ENCODE measurements at places on chromosomes 6 and 20.

DNA sequence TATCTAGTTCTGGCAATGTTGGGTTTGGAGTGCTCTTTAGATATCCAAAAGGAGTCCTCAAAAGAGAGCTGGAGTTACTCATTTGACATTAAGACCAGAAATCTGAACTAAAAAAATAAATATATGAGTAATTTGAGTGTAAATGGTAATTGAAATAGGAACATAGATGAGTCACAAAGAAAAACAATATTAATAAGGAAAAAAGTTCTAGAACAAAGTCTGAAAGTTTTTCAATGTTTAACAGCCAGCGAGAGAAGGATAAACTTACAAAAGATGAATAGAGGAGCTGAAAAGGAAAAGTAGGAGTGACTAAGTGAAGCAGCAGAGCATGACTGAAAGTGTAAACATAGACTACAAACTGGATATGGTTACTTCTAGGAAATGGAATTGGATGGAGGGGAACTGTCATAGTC, 46.8 kb downstream of the EPM2A start:
- no peak for DNase-seq

DNA sequence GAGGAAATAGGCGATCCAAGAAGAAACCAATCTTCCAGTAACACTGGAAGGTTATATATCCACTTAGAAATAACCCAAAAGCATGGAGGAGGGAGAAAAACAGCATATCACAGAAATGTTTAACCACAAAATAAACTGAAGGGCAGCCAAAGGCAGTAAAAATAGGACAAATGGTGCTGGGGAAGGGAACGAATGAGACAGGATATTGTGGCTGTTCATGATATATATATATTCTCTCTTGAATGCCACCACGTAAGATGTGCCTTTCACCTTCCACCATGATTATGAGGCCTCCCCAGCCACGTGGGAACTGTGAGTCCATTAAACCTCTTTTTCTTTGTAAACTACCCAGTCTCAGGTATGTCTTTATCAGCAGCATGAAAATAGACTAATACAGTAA, 162.4 kb downstream of the TBC1D32 start:
- DNase-seq = no peak

GRCh38 chr6:12826584-12826983, 110.0 kb downstream of the PHACTR1 start:
- DNase-seq = no peak

- DNase-seq = no peak
These were observed 267.0 kb downstream of the DLL1 start for GRCh38 chr6:170023620-170024521.

GRCh38 chr6:135522965-135523692, 25.6 kb upstream of the AHI1 start:
- no peak for DNase-seq

DNA sequence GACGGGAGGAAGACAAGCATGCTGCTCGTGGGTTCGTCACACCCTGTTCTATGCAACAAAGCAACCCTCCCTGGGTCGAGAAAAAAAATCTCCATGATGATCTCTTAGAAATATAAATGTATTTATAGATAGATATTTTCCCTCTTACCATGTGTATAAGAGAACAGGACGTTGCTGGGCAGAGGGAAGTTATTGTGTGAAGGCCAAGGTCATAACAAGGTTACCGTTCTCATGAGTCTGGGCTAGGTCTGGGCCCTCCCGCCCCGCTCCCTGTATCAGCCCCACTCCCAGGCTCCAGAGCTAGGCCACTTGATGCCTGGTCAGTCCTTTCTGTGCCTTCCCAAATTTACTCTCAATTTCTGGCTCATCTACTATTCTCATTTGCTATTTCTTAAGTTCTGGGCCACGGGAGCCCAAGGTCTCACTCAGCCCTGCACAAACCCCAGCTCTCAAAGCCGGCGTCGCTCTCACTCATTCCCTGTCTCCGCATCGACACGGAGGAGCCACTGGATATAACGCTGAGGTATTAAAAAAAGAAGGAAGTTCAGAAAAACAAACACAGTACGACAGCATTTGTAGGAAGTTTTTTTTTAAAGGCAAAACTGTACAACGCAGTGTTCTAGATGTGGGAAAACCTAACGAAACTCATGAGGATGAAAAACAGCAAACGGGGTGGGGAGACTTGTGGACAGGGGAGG, 96.8 kb downstream of the PSMG4 start:
- DNase-seq = no peak

- no peak for DNase-seq
These were observed 43.5 kb downstream of the NUP153 start for GRCh38 chr6:17663226-17663625.

GRCh38 chr6:168138436-168138835, 59.4 kb upstream of the FRMD1 start:
- no peak for DNase-seq

DNA sequence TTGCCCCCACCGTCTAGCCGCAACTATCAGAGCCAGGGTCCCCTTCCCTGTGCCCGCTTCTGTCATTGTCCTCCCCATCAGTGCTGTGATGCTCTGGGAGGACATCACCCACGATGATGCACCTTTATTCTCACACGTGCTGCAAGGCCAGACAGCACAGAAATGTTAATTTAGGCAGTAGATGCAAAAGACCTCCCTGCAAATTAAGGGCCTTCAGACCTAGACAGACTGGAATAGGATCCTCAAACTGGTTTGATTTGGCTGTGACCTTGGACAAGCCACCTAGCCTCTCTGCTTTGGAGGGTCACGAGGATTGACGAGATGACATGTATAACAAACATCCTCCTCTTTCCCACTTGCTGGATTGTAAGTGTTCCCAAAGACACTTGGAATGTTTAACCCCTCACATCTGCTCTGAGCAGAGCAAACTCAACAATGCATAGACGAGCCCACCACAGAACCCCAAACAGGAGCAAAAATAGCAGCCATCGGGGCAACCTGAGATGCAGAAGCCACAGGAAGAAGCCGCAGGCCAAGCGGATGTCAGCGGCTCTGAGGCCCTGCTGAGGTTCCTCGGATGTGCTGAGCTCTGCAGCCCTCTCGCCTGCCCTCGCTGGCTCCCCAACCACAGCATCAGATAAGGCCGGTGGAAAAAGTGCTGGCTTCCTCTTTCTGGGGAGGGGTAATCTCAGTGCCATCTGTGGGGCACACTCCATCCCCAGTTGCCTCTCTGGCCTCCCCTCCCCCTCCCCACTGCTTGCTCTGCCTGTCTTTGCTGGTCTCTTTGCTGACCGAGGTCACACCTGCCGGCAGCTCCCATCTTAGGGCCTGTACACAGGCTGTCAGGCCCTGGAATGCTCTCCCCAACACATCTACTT, 35.3 kb downstream of the TOX2 start:
- peak; percentile 47 for DNase-seq

GRCh38 chr6:100188754-100189153, 194.7 kb upstream of the MCHR2 start:
- no peak for DNase-seq

GRCh38 chr20:61352346-61353260, 100.5 kb downstream of the CDH4 start:
- no peak for DNase-seq

DNA sequence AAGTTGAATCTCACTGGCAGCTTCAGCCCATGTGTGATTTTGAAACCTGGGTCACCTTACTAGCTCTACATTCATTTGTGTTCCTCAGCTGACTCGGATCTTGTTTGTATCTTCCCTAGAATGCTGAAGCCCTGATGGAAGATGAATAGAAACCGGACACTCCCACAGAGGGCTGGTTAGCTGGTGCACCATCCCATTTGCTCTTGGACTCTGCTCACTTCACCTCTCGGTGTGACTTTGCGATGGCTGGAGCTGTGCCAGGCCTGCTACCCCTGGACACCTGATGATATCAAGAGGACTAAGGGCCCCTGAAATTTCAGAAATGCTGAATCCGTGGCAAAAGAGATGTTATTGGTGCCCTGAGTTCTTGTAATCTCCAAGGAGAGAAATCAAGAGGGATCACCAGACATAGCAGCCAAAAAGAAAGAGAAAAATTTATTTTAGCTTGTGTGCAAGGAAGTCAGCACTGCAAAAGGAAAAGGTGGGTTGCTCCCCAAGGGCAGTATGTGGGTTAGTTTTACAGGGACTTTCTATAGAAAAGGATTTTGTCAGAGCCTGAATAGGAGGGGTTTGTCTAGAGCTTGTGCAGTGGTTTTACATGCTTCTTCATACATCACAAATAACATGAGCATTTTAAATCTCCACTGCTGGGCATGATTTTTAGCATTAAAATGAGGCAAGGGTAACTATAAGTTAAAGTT, 426.3 kb upstream of the NOX3 start:
- DNase-seq = no peak

GRCh38 chr20:62062661-62063314, 2.9 kb downstream of the TAF4 start:
- DNase-seq = no peak

- no peak for DNase-seq
These were observed 17.6 kb downstream of the RMND1 start for GRCh38 chr6:151434369-151434768.

GRCh38 chr20:62609279-62609720, 33.0 kb upstream of the SLCO4A1 start:
- no peak for DNase-seq

DNA sequence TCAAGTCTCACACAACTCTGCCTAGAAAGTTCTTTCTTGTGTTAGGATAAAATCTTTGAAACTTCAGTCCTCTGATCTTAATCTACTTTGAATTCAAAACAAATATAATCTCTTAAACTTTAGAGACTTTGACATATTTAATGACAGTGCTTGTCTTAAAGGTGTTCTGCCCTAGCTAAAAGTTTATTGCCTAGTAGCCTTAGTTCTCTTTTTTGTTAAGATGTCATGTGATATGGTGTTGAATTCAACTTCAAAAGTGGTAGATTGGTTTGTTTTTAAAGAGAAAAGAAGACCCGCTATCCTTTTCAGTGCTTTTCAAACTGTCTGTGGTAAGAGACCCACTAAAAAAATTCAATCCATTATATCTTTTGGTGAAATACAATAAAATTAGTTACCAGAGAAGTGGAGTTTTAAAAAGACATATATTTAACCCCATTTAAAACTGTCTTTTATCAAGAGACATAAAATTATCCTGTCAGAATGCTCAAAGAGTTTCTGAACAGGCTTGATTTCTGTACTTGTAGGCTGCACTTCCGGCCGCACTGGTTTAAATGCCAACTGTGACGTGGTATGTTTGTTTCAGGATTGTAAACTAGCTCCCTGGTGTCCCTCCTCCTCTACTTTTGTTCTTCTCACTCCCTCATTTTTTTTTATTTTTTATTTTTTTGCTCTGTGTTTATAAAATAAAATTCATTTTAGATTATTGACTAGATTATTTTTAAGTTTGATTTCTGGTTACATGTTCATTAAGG, 76.5 kb downstream of the QKI start:
- DNase-seq = no peak

GRCh38 chr20:51910321-51911050, 108.2 kb upstream of the SALL4 start:
- no peak for DNase-seq

DNA sequence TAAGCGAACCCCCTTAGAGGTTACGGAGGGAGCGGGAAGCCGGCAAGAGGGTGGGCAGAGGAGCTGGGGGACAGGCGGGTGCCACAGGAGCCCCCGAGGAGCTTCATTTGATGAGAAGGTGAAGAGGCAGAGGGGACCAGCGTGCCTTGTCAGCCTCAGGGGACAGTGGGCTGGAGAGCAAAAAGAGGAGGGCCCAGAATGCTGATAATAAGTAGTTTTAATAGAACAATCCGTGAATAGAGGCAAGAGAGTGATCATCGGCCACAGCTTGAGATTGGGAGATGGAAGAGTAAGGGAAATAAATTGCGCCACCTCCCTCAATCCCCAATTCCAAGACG, 1.3 kb downstream of the COL19A1 start:
- DNase-seq = no peak

DNA sequence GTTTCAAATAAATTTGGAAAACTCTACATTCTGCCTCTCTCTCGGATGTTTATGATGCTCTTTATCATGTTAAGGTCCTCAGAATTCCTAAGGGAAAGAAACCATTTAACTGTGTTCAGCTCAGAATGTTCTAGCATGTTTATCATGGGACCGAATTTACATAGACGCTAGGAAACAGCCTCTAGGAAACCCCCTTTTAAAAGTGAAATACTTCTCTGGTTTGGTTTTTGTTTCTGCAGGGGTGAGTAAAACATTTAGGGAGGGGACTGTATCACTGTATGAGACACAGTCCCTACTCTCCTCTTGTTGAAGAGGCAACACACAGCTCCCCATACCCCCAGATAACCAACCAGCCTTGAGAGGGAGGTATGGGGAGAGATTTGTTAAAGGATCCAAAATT, 267.6 kb upstream of the SUPT3H start:
- DNase-seq = no peak

DNA sequence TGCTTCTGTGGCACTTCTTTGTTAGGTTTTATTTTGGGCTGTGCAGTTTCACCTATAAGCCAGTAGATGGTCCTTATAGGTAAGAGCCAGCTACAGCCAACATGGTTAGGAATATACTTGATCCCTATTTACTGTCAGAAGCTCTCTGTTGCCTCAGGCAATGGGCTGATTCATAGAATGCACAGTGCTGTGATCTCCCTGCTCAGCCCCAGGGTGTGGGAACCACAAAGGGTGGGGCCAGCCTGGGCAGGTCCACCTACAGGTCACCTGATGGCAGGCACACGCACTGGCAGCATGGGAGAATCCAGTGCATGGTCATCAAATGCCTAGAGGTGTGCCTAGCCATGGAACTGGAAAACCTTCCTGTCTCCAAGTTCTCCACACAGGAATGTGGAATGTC, 191.9 kb downstream of the MOXD1 start:
- DNase-seq = no peak

GRCh38 chr6:156729248-156729647, 47.9 kb upstream of the ARID1B start:
- no peak for DNase-seq

GRCh38 chr6:158242071-158242606, 70.1 kb upstream of the TULP4 start:
- DNase-seq = no peak

- DNase-seq = no peak
These were observed 464 bp downstream of the EHMT2 start for GRCh38 chr6:31896856-31897611.

GRCh38 chr20:51937779-51938178, 135.5 kb upstream of the SALL4 start:
- no peak for DNase-seq

- DNase-seq = no peak
These were observed 78.8 kb upstream of the ZNFX1 start for GRCh38 chr20:49356676-49357075.

GRCh38 chr6:36241728-36242127, 28.1 kb upstream of the PNPLA1 start:
- no peak for DNase-seq

DNA sequence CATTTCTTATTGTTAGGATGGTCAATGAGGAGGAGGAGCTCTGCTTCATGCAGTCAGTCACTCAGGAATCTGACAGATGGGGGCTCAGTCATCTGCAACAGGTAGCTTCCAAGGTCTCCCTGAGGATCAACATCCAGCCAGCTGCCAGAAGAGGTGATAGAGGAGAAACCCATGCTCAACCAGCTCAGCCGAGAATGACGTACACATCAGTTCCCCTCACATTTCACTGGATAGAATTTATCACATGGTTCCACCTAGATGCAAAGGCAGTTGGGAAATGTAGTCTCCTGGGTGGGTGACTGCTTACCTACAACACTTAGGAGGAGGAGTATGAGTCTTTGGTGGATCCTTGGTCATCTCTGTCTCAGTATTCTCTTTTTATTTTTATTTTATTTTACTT, 144.5 kb downstream of the CEBPB start:
- no peak for DNase-seq
